ENCODE measurements at places on chromosomes 3 and 15. TPM values are rescaled to one million over a fixed set of nuclear protein-coding genes. Genes with fewer than 3 reads are reported as not detected.

The ARL6IP5 gene
- 72.4 TPM for total RNA-seq

The HRG gene
- not detected for total RNA-seq

The CPLX3 gene
- total RNA-seq, result not detected

The GRAMD1C gene
- total RNA-seq, result 10.7 TPM

The CHAC1 gene
- total RNA-seq, result 2.4 TPM

The SPPL2A gene
- 27.3 TPM for total RNA-seq

The COL6A5 gene
- not detected for total RNA-seq

The MOBP gene
- total RNA-seq, result not detected

The SLC35A5 gene
- total RNA-seq, result 59.7 TPM

The THRB gene
- total RNA-seq, result 1.1 TPM

The DPPA2 gene
- 1.2 TPM for total RNA-seq

The MYO5C gene
- total RNA-seq, result 22.3 TPM

- DNase-seq, result no peak
Observed at GRCh38 chr15:101404245-101404644, 85.3 kb downstream of the PCSK6 start.

DNA sequence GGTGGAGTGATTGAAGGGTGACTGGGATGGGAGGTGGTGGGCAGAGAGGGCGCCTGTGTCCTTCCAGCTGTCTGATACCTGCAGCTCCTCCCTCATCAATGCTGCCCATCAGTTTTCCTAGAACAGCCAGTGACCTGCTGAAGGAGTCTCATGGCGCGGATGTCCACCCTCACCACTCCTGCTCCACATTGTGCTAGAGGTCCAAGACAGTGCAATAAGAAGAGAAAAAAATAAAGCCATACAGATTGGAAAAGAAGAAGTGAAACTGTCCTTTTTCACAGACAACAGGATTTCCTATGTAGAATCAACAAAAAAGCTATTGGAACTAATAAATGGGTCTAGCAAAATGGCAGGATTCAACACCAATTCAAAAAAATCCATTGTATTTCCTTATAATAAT lies 7.4 kb downstream of the ZDHHC19 start:
- no peak for DNase-seq

GRCh38 chr3:70640481-70640880 lies 328.0 kb upstream of the MDFIC2 start:
- DNase-seq, result no peak

DNA sequence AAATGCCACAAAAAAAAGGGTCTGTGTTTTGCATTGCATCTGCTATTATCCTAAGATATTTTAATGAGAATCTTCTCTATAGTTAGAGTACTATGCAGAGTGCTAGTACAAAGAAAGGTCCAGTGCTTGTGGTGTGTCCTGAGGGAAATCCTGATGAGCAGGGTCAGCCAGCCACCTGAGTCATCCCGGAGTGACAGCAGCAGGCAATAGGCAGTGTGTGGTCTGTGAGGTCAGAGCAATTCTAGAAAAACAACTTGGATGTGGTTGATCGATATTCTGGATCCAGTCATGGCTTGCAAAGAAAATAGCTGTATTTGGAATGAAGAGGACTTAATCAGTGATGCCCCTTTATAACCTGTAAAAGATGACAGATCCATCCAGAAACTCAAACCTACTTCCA lies 119.2 kb downstream of the CTNNB1 start:
- DNase-seq, result peak; percentile 29

DNA sequence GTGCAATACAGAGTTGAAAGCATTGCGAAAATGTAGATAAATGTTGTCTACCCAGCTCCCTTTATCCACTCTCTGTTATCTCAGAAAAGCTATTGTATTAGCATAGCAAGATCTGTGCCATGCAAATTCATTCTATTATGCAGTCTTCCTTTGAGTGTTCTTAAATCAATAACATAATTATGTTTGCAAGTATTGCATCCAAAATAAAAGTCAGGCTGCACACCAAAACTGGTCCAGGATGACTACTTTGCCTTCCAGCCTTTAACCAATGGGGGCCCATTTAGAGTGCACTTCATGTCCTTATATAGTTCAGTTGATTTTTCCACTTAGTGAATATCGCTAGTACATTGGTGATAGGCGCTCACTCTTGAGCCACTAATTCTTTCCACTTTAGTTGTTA lies 107.4 kb upstream of the MLF1 start:
- no peak for DNase-seq

DNA sequence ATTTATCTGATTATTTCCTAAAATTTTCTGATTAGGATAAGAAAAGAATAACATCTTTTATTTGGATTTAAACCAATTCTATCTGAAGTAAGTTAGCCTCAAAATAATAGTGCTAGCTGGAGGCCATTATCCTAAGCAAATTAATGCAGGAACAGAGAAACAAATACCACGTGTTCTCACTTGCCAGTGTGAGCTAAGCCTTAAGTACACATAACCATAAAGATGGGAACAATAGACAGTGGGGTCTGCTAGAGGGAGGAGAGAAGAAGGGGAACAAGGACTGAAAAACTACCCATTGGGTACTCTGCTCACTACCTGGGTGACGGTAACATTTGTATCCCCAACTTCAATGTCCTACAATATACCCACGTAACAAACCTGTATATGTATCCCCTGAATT lies 31.3 kb upstream of the LYSMD4 start:
- DNase-seq, result no peak

DNA sequence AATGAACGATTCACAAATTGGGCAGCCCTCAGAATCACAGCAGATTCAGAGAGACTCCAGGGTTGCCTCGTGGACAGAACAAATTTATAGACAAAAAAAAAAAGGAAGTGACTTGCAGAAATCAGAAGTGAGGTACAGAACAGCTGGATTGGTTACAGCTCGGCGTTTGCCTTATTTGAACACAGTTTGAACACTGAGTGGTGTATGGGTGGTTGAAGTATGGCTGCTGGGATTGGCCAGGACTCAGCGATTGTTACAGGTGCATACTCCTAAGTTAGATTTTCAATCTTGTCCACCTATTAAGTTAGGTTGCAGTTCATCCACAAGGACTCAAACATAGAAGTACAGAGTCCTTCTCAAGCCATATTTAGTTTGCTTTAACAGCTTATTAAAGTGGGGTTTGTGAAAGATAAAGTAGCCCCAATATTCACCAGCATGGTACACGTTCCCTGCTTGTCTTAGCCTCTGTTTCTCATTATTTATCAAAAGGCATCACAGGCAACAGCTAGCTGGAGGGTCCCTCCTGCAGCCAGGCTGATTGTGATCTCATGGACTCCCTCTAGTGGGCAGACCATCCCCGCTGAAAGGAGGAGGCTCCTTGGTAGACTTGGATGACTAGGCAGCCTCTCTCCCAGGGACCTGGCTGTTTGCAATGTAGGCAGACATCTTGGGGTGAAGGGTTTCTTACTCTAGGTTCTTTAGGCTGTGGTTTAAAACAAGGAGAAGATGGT lies 17.6 kb upstream of the ALDH1L1 start:
- peak; percentile 63 for DNase-seq

GRCh38 chr3:42535981-42536784 lies 33.7 kb downstream of the VIPR1 start:
- DNase-seq, result peak; percentile 73

DNA sequence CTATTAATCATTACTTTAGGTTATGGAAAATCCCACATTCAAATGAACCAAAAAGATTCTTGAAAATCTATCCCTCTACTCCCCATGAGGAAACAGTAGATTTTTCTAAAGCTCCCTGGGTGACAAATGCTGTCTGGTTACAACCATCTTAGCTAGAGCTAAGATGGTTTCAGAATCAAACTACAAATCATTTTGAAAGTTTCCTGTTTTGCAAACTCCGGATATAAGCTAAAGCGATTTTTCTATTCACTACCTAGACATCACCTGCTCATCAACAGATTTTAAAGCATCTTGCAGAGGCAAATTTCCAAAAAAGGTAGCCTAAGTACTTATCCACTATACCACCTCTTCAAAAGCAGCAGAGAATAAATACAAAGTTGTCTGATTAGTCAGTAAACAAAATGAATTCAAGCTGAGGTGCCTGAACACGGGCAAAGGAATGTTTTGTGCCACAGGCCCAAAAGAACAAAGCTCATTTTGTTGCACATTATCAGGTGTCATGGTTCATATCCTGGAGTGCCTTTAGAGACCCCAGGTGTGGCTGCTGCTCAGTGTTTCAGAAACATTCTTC lies 204.9 kb downstream of the TNIK start:
- no peak for DNase-seq

- no peak for DNase-seq
Observed at GRCh38 chr3:182794455-182795388, 1.4 kb downstream of the ATP11B start.

GRCh38 chr3:150703299-150703755 lies 393 bp downstream of the ERICH6 start:
- no peak for DNase-seq

DNA sequence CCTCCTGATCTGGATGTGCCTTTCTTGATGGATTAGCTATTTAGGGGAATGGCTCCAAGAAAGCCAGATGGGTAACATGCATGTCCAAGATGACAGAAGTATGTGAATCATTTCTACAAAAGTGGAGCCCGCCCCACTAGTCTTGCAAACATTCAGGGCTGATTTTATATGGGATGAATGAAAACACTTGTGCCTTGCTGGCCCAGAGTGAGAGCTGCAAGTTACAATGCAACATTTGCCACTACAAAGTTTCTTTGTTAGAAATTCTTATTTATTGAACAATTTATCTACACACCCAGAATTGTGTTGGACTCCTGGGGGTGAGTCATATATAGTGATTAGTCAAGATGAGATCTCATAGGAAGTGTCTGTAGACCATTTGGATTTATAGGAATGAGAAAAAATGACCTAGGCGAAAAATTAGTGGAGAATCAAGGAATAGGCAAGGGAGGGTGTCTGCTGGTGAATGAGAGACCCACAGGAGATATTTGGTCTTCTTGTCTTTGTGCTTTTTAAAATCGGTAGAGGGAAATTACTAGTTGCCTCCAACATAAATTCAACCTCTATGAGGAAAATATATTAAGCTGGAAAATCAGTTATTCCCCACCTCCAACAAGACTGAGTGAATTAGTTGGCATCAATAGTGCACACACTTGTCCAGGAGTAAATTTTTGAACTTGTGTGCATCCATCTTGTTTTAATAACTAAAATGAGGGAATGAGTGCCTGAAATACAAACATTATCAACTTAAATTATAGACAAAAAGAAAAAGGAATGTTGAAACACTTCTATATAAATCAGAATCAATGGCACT lies 53.5 kb upstream of the DCBLD2 start:
- DNase-seq, result no peak

GRCh38 chr3:85161544-85161943 lies 202.8 kb downstream of the CADM2 start:
- no peak for DNase-seq

DNA sequence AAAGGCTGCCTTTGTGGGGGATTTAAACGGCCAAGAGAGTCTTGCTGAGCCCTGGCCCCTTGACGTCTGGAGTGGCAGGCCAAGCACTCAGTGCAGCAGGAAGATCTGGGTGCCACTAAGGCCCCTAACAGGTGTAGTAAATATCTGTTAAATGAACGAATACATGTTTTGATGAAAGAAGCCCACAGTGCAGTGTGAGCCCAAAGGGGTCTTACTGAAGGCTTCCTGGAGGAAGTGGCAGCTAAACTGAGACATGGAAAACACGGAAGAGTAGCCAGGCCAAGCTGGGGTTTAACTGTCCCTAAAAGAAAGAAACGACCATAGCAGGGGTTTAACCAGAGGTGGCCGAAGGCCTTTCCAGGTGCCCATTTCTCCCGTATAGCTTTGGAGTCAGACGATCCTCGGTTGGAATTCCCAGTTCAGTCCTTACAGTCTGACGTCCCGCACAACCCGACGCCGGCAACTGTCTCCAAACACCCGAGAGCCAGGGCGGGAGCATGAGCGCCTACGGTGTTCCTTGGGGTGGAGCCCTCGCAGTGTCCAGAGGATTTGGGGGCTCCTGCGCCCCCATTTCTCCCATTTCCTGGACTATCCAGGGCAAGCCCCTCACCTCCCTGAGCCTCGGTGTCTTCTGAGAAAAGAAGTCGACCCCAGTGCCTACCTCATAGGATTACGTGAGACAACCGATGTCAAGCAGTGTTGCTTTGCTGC lies 910 bp upstream of the ABHD6 start:
- peak; percentile 62 for DNase-seq

DNA sequence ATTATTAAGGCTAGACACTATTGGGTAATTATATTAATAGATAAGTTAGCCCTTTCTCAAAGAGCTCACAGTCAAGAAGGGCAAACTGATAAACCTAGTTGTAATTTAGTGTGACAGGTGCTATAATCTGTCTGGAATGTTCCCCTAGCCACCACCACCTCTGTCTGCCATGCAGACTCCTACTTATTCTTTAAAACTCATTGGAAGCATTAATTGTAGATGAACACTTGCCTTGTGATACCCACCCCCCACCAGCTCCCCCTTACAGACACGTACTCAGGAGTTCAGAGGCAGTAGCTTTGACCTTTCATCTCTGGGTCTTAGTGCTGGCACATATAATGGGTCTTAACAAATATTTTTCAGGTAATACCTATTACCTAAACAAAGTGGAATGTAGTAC lies 195.9 kb downstream of the TP63 start:
- no peak for DNase-seq

DNA sequence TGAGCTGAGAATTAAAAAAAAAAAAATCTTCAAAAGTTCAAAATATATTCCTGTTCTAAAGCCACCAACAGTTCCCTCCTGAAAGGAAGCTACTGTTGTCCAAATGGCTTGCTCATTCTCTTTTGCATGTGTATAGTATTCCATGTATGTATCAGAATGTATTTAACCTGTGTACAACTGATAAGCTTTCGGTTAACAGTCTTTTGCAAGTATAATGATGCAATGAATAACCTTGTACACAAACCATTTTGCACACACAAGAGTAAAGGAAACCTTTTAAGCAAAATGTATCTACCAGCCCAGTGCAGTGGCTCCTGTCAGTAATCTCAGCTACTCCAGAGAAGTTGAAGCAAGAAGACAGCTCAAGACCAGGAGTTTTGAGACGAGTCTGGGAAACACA lies 32.6 kb downstream of the TOPBP1 start:
- no peak for DNase-seq

- DNase-seq, result no peak
Observed at GRCh38 chr3:34808287-34808686, 831.0 kb upstream of the ARPP21 start.

GRCh38 chr15:52008698-52009434 lies 10.2 kb upstream of the MAPK6 start:
- DNase-seq, result no peak

DNA sequence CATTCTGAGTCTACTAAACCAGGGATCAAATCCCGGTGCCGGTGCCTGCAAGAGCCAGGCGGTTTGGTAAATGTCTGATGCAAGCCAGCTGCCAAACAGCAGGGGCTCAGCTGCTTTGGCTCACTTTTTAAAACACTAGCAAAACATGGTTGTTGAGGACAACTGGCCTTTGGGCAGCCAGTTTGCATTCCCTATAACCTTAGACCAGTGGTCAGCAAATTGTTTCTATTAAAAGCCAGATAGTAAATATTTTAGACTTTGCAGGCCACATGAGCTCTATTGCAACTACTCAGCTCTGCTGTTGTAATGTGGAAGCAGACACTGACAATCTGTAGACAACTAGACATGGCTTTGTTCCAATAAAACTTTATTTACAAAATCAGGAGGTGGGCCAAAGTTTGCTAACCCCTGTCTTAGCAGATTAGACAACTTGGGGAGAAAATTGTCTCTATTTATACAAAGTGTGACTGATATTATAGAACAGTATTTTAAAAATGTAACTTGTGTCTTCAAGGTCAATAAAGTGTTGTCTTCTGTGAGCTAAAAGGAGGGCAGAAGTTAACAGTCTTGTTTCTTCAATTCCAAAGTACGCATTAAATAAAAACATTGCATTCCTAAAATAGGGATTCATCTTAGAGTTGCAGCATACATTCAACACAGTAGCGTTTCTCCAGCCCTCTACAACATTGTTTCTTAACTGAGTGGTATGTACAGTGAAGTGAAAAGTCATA lies 67.6 kb downstream of the SSUH2 start:
- DNase-seq, result no peak

GRCh38 chr3:127661600-127661999 lies 11.2 kb upstream of the ABTB1 start:
- no peak for DNase-seq
